ENCODE measurements at places on chromosomes 13 and 19.

GRCh38 chr19:17235300-17235970 is 9.4 kb downstream of the OCEL1 start:
- DNase-seq: peak; percentile 29

DNA sequence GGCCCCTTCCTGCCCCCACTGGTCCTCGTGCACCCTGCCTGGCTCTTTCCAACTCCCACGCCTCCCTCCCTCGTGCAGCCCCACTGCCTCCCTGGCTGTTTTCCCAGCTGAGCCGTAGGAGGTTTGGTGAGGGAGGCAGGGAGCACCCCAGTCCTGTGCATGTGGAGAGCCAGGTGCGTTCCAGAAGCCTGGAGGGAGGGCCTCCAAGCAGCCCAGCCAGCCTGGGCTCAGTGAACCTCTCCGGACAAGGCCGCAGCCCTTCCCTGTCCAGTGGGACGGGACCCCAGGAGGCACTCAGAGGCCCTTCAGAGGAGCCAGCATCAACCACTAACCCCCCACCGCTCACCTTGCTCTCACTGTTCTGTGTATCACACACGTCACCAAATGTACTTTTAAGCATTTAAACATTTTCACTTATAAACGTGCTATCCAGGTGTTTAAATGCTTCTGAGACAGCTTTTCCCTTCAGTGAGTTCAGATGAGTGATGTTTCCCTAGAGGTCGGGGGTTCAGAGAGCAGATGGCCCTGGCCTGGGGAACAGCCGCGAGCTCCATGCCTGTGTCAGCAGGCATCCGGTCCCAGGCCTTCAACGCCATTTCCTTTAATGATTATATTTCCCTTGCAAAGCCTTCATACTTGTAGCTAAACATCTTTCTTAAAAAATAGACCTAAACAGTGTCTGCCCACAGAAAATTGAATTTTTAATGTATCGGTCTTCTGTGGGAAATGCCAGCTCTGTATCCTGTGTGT is 122.6 kb downstream of the ATP11A start:
- no peak for DNase-seq

- DNase-seq: no peak
Observed at GRCh38 chr19:51820831-51821446, 26.0 kb downstream of the FPR3 start.

DNA sequence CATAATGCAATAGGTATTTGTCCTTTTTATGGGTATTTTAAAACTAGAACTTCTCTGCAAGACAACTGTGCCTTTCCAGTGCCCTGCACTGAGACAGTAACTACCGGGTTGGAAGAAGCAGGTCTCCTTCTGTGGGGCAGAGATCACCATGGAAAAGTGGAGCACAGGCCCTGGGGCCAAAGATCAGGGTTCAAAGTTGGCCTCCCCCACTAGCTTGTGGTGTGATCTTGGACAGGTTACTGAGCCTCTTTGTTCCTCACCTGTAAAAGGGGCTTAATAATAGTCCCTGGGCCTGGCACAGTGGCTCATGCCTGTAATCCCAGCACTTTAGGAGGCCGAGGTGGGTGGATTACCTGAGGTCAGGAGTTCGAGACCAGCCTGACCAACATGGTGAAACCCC is 68.3 kb downstream of the CEBPG start:
- no peak for DNase-seq

Measured in KG1 (cell line).